ENCODE measurements at places on chromosomes 4 and X.

DNA sequence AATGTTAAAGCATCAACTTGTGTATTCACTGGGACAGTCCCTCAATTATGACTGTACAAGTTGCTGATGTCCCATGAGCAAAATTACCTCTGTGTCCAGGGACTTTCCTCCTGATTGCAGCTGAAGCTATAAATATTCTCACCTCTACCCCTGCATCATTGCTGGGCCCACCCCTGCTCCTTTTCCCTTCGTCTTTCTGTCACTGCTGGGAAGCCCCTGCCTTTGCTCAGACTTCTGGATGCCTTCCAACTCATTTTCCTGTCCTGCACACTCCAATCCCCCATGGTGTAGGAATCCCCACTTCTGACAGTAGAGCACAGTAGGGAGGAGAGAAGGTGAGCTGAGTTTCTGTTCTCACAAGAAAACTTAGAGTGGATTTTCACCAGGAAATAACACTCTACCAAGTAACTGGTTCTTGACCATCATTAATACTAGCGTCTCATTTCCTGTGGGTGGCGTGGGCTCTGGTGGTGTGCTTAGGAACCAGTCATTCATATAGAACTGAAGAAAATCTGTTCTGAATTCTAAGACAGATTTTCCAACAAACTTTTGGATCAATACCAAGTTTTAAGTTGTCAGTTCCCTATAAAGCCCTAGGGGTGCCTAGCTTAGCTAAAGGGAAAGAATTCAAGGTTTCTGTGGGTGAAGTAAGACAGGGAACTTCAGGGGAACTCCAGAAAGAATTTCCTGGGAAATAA is 136.2 kb upstream of the MED14 start:
- peak; percentile 51 for DNase-seq

DNA sequence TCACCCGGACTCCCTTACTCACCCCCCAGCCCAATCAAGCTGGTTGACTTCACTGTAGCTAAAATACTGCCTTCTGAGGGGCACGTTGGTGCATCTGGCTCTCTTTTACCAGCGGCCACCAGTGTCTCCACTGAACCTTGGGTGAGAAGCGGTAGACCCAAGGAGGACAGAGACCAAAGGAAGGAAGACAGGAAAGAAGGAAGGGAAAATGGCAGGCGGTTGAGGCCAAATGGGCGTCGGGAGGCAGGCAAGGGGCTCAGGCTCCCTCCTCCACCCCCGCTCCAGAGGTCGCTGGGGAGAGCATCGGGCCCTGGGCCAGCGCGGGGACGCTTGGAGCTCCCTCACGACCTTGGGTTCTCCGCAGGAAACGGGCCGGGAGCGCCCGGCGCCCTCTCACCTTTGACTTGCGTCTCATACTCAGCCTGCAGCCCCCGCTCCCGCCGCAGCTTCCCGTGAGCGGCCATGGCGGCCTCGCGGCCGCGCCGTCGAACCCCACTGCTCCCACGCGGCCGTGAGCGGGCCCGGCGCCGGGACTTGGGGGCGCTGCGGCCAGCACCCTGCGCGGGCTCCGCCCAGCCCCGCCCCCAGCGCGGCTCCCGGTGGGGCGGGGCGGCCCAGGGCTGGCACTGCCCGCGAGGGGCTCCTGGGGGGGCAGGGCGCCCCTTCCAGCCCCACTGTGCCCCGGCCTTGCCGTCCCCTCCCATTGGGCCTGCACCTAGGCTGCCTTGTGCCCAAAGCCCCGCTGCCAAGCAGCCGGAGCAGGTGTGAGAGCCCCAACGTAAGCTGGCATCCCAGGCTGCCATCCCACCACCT is at the start of gene ARHGAP4:
Gene ARHGAP4, minus strand, starts transcription at position 526 of the 813 bp plus-strand sequence. Its CDS starts 62 bp downstream, at position 464.
- DNase-seq: peak; percentile 57

DNA sequence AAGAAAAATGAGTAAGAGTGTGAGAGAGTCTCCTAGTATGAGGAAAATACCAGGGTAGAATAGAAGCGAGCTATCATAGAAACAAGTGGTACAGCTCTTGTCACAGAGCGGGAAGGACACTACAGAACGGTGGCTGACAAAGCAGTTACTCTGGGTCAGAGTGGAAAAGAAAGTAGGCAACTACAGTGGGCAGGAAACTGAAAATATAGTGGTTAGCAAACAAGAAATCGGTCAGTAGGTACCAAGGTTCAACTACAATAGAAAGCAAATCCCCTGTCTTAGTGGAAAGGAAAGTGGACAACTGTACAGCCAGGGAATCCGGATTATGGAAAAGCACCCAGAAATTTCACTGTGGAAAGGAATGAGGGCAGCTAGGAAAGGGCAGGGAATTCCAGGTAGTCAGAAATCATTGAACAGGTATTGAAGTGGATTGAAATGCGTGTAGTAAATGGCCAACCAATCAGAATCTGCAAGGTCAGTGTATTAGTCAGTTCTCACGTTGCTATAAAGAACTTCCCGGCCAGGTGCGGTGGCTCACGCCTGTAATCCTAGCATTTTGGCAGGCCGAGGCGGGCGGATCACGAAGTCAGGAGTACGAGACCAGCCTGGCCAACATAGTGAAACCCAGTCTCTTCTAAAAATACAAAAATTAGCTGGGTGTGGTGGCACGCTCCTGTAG is 219.6 kb upstream of the DIAPH2 start:
- no peak for DNase-seq

DNA sequence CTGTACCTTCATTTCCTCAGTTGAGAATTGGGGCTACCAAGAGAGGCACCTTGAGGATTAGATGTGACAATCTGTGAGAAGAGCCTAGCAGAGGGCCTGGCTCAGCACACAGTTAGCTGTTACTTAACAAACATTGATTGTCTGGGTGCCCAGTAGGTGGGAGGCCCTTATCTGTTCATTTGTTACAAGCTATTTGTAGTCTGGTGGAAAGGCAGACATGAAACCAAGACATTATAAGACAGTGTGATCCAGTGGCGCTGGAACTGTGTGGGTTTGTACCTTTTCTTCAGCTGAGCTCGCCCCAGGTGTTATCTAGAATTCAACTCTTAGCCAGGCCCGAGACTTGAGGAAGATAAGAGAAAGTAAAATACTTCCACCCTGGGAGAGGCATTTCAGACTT is 16.9 kb downstream of the AKAP4 start:
- DNase-seq: no peak

DNA sequence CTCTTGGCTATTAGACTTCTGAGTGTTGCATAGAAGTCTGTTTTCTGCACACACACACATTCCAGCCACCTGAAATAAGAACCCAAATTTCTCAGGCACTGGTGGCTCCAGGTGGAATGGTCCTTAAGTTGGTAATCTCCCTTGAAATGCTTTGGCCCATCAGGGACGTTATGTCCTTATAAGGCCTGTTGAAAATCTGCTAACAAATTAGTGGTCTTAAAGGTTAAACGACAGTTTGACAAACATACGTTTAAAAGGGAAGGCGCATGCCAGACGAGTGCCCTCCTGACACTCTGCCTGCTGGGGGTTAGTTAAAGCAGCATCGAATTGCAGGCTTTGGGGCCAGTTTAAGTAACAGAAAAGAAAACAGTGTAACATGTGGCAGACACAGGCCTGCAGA is 125.0 kb downstream of the TBX22 start:
- no peak for DNase-seq

GRCh38 chr4:103289186-103289585 is 91.0 kb upstream of the CENPE start:
- DNase-seq: no peak

GRCh38 chr4:33411182-33411581 is 2691.0 kb downstream of the PCDH7 start:
- no peak for DNase-seq

- DNase-seq: no peak
Measured at GRCh38 chr4:152944666-152945320, 8.7 kb downstream of the FHDC1 start.

DNA sequence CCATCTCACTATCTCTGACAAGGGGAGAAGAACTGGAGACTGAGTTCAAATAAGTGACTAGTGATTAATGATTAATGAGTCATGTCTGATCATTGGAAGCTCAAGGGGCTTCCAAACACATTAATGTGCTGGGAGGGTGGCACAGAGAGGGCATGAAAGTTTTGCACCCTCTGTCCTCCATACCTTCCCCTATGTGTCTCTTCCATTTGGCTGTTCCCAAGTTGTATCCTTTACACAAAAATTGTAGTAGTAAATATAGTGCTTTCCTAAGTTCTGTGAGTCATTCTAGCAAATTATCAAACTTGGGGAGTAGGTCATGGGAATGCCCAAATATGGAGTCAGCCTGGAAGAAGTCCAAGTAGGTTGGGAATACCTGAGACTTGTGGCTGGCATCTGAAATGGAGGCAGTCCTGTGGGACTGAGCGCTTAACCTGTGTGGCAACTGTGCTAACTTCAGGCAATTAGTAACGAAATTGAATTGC is 4.1 kb upstream of the FAM200B start:
- no peak for DNase-seq
